Stimulated activated CD4-positive, alpha-beta T cell treated with anti-CD3 and anti-CD28 coated beads, Interleukin-1b, Interleukin-23, amount 100 ng/mL, for 4 hours (primary cell): ENCODE measurements at places on chromosomes 13 and 19.

GRCh38 chr19:10747271-10747670 lies 29.4 kb downstream of the DNM2 start:
- DNase-seq, result no peak

DNA sequence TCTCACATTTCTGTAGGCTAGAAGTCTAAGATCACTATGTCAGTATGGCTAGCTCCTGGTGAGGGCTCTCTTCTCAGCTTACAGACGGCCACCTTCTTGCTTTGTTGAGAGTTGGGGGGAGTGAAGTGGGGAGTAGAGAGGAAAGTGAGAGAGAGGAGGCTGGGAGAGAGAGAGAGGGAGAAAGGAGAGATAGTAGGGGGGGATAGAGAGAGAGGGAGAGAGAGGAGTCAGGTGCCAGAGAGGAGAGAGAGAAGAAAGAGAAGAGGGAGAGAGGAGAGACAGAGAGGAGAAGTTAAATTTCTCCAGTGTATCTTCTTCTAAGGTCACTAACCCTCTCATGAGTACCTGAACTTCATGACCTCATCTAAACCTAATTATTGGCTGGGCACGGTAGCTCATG lies 28.7 kb downstream of the ZSWIM4 start:
- DNase-seq, result no peak

DNA sequence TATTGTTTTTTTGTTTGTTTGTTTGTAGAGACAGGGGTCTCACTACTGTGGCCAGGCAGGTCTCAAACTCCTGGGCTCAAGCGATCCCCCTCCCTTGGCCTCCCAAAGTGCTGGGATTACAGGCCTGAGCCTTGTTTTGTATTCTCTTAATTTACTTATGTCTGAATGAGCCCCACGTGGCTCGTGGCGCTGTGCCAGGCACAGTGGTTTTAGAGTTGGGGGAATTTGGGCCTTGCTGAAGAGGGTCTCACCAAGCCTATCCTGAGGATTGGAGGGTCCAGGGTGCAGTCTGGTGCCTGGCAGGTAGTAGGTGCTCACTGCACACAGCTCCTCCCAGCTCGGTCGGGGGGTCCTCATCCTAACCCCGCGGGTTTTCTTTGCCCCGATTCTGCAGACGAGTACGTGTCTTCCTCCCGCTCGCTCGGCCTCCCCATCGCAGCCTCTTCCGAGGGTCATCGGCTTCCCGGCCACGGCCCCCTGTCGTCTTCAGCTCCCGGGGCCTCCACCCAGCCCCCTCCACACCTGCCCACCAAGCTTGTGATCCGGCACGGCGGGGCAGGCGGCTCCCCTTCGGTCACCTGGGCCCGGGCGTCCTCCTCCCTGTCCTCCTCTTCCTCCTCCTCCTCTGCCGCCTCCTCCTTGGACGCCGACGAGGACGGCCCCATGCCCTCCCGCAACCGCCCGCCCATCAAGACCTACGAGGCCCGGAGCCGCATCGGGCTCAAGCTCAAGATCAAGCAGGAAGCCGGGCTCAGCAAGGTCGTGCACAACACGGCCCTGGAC lies 12.1 kb upstream of the EHD2 start:
- DNase-seq, result no peak

- peak; percentile 43 for DNase-seq
Observed at GRCh38 chr19:18437491-18438330, at the start of gene ISYNA1. Gene ISYNA1, minus strand, starts transcription at chr19:18438133. Its CDS starts 154 bp downstream, at chr19:18437979.

- DNase-seq, result no peak
Observed at GRCh38 chr13:99347335-99347878, 40.2 kb upstream of the GPR183 start.

- no peak for DNase-seq
Observed at GRCh38 chr19:37990362-37990761, 83.4 kb downstream of the SIPA1L3 start.

DNA sequence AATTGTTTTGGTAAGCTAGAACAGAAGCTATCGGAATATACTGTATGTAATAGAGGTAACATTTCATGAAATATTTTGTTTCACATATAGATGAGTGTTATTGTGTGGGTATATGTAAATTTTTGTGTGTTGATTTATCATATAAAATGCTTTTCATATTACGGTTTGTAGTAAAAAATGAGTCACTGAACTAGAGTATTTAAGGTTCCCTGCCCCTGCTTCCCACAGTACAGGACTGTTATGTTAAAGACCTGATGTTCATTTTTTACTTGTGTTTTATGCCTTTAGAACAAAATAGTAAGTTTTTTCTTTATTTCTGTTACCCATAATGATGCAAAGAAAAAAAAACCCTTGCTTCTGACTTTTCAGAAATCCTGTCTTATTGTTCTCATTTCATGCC lies 243.4 kb downstream of the ENOX1 start:
- DNase-seq, result no peak

DNA sequence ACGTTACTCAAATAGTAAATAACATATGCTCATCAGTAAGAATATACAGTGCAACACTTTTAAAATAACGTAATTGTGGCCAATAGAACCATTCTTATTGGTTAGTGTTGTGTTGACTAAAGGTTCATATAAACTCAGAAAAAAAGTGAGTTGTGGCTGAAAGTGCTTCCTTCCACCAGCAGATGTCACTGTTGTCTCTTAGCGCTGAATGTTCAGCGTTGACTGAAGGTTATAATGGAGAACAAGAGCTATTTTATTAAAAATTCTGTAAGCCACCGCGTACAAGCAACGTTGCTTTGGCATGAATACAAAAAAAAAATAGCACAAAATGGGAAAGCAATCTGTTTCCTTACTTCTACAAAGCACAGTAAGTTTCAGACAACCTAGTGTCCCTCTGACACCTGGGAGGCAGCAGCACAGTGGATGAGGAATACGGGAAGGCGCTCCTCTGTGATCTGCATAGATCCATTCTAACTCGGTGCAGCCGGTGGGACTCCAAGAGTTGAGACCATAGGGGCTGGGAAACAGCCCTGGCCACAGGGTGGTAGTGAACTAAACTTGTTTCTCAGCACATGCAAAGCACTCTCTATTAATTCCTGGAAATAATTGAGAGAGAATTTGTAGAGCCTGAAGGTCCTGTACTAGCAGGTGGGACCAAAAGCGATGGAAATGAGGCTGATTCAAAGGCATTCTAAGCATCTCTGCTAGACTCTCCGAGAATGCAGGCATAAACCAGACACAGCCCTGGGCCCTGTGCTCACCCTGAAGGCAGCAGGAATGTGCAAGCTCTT lies 23.9 kb upstream of the OXGR1 start:
- peak; percentile 10 for DNase-seq

DNA sequence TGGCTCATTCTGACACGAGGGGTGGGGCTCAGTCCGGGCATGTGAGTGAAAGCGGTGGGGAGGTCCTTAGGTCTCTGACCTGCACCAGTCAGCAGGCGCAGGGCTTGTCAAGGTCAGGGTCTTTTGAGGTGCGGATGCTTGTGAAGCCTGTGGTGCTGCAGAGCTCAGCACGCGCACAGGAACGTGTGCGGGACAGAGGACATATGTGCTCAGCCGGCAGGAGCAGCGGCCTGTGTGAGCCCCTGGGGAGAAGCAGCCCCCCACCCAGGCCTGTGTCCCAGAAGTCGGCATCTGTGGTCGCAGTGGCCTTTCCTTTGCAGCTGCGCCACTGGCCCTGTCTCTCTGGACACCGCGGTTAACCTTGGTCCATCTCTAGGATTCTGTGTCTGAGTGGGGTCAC lies 30.9 kb downstream of the ATP4B start:
- DNase-seq, result no peak

DNA sequence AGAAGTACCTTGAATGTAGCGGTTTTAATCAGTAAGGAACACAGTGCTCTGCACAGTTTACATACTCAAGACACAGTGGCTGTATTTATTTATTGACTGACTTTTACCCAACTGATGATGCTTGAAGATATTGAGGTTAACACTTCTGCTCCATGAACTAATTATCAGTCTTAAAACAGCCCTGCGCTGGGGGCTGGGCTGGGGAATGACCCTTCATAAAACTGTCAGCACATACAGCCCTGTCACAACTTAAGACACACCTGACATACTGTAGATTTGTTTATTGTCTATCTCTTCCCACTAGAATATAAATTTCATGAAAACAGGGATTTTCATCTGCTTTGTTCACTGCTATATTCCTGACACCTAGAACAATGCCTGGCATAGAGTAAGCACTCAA lies 10.8 kb downstream of the NEK5 start:
- DNase-seq, result no peak

DNA sequence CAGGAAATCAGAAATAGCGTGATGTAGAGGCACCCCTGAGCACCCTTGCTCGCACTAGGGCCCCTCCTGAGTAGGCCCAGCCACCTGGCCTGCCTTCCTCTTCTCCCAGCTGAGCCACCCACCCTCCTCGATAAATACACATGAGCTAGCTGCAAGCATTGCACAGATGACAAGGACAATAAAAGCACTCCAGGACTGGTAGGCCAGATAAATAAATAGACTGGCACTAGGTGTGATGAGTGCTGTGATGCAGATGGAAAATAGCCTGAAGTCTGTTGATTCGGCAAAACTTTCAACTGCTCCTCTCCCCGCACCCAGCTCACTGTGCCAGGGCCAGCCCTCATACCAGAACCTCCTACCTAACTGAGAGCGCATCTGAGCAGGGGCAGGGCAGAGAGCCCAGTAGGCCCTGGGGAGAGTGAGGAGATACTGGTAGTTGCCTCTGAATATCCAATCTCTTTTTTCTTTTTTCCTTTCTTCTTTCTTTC lies 54.5 kb upstream of the GPI start:
- no peak for DNase-seq

GRCh38 chr13:41542281-41542680 lies 84.9 kb downstream of the RGCC start:
- DNase-seq, result no peak

DNA sequence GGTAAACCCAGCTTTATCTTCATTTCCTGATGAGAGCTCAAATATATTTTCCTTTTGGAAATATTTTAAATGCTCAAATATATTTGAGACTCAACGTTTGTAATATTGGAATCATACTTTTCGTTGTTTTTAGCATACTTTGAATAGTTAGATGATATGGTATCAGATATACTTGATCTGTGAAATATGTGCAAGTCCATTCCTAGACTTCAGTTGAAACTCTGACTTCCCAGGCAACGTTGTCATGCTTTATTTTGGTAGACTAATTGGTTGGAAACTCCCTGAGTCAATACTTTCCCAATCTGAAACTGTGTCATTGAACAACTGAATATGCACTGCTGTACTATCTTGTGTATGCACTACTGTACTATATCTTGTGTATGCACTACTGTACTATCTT lies 378.5 kb downstream of the MYO16 start:
- no peak for DNase-seq

DNA sequence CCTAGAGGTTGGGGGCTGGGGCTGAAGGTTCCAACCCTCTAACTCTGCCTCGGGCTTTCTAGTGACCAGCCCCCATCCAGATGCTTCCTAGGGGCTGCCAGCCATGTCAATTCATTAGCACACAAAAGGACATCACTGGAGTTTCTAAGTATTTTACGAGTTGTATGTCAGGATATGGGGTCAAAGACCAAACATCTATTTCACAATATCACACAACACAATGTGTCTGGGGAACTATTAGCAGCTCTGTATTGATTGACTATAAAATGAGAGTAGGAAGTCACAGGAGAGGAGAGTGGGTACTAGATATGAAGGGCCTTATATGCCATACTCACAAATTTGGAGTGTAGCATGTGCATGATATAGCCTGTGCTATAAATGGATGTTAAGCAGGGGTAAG lies 42.1 kb downstream of the LPAR6 start:
- DNase-seq, result no peak

GRCh38 chr19:54002495-54003315 lies 11.3 kb downstream of the CACNG6 start:
- no peak for DNase-seq

DNA sequence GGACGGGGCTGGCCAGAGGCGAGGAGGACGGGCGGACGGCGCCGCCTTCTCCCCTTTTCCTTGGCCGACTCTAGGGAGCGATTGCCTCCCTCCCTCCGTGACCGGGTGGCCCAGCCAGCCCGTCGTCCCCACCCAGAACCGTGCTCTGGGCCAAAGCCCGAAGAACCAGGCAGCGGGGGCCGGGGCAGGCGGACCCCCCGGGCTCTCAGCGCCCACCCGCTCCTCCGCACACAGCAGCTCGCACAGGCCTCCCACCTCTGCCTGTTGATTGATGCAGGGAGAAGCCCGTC lies 9.3 kb upstream of the MARCHF2 start:
- DNase-seq, result no peak

GRCh38 chr13:23605831-23606230 lies 35.6 kb downstream of the TNFRSF19 start:
- DNase-seq, result no peak

- DNase-seq, result no peak
Observed at GRCh38 chr13:30843548-30843947, 62.5 kb upstream of the MEDAG start.

- peak; percentile 23 for DNase-seq
Observed at GRCh38 chr19:35347171-35347929, at the start of gene FFAR1. Gene FFAR1, plus strand, starts transcription at chr19:35347902. Its CDS starts 3,650 bp downstream, at chr19:35351552.

DNA sequence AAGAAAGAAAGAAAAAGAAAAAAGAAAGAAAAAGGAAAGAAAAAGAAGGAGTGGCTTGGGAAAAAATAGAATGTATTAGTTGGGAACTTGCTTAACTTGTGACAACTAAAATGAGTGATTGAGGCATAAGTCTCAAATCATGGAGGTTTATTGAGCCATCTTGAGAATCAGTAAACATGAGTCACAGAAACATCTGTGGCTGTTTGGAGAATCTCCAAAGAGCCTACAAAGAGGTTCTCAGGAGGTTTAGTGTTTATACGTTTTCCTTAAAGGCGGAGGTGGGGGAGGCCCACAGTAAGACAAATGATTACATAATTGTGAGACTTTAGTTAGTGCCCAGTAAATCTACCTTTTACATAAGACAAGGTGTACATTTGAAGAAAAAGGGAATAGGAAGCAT lies 38.6 kb downstream of the WDR87 start:
- no peak for DNase-seq

GRCh38 chr19:30144242-30144758 lies 202.3 kb downstream of the URI1 start:
- no peak for DNase-seq

DNA sequence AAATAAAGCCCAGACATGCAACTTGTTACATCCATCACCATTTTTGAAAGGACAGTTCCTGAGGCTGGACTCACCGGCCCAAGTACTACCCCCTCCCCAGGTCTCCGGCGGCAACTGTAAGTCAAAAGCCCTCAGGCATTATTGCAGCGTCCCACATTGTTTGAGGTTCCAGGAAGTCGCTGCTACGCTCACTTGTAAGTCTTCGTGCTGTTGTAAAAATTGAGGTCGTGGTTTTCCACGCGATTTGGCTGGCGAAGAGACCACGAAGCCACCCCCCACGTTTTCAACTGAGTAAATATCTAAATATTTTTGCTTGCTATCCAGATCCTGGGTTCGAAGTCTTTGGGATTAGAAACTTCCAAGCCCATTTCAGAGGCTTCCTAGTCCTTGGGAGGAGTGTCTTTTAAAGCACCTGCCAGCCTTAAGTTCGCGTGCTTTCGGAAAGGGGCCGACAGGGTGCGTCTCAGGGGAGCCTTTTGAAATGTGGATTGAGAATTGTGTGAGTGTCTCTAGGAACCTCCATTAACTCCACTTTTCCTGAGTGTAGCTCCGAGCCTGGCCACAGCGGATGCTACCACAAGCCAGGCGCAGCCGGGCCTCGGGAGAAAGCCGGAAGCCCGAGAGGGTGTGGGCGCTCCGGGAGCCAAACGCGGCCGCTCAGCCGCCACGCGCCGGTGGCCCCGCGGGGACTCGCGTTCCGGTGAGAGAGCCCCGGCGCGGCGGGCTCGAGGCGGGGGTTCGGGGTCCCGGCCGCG lies 434 bp upstream of the FNDC3A start:
- DNase-seq, result peak; percentile 46

GRCh38 chr19:10268071-10268470 lies 2.8 kb upstream of the ICAM1 start:
- no peak for DNase-seq
